ENCODE measurements at places on chromosomes 13 and 19. TPM values are rescaled to one million over a fixed set of nuclear protein-coding genes. Genes with fewer than 3 reads are reported as not detected.

GRIN3B gene
- polyA plus RNA-seq: not detected

- DNase-seq: no peak
Measured at GRCh38 chr19:3302755-3303154, 63.6 kb upstream of the NFIC start.

ZFR2 gene
- polyA plus RNA-seq: not detected

PLVAP gene
- polyA plus RNA-seq: 2.7 TPM

GRCh38 chr19:377801-378581, 31.0 kb downstream of the C2CD4C start:
- DNase-seq: no peak

- DNase-seq: no peak
Measured at GRCh38 chr19:4709440-4710280, 14.0 kb downstream of the DPP9 start.

- no peak for DNase-seq
Measured at GRCh38 chr19:911197-912033, 1.6 kb downstream of the R3HDM4 start.

- DNase-seq: no peak
Measured at GRCh38 chr13:21075011-21075378, 13.6 kb upstream of the LATS2 start.

DNA sequence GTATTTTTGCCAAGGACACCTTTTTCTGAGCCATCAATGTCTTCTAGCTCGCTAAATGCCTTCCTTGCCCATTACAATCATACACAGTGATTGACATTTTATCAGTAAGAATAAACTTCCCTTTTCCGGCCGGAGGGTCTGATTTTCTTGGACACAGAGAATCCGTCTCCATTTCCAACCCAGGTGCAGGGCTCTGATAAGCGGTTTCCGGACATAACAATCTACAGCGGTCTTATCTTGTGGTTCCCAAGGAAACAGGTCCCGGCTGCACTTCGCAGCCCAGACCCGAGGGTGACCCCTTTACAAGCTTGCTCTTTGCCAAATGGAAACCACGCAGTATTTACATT, 5.1 kb upstream of the ZNF77 start:
- no peak for DNase-seq

DNA sequence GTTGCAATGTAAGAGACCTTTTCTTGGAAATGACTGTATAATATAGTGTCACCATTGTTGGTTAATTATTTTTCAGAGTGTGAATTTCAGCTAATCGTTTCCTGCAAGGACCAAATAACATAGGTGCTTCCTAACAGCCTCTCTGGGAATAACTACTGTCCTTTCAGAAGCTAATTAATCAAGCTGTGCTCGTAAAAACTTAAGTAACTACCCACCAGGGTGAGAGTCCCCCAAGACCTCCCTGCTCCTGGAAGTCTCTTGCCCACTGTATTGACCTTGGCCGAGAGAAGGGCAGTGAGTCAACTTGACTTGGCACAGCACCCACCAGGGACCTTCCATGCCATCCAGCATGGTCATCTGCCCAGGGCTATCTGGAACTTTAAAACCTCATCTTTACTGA, 50.3 kb downstream of the UQCRFS1 start:
- no peak for DNase-seq

GRCh38 chr13:75870397-75870903, 234.3 kb downstream of the LMO7 start:
- DNase-seq: no peak

GRCh38 chr19:9151367-9151766, 11.2 kb downstream of the ZNF317 start:
- DNase-seq: no peak

MYO9B gene
- 25.1 TPM for polyA plus RNA-seq

DNA sequence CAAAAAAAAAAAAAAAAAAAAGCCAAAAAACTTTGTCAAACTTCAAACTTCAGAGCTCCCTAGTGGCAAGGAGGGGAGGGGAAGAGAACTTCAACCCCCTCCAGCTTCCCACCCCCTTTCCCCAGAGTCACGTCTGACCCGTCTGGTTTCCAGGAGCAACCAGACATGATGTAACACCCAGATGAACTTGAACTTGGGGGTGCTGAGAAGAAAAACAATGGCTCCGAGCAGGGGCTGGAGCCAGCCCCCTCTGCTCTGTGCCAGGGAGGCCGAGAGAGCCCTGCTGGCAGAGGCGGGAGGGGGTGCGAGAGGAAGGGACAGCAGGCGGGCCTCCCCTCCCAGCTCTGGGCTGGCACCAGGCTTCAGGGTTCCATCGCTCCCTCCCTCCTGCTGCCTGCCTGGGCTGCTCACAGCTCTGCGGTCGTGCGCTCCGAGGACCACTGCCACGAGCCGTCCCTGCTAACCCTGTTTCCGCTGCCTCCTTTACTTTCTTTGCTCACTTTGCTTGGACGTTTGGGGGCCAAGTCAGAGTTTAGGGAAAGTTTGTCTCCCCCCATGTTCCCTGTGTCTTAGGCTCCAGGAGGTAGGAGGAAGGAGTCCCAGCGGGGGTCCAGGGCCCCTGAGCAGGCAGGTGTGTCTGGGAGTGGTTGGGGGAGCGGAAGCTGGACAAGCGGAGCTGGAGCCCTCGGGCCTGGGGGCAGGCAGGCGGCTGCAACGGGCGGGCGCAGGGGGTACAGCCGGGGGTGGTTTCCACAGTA, 11.1 kb downstream of the LYL1 start:
- peak; percentile 82 for DNase-seq

NKG7 gene
- polyA plus RNA-seq: 1.6 TPM

DNA sequence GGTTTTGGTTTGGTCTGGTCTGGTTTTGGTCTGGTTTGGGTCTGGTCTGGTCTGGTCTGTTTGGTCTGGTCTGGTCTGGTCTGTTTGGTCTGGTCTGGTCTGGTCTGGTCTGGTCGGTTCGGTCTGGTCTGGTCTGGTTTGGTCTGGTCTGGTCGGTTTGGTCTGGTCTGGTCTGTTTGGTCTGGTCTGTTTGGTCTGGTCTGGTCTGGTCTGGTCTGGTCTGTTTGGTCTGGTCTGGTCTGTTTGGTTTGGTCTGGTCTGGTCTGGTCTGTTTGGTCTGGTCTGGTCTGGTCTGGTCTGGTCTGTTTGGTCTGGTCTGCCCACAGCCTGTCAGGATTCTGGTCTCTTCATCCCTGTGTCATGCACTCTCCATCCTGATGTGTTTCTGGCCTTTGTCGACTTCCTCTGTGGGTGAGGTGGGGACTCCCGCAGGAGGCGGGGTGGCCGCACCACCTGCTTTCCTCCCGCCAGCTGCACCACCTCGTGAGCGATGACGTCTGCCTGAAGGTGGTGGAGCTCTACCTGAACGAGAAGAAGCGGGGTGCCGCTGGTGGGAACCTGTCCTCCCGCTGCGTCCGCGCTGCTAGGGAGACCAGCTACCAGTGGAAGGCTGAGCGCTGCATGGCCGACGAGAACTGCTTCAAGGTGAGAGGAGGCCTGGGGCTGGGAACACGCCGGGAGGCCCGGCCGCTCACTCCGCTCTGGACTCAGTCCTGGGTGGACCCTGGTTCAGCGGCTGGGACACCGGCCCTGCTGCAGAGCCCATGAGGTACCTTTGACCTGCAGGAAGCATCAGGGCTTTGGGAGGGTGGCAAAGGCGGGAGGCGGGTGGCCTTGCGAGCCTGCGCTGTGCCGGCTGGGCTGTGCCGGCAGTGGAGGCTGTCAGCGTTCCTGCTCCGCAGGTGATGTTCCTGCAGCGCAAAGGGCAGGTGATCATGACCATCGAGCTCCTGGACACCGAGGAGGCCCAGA, 12.9 kb upstream of the F2RL3 start:
- DNase-seq: no peak

DNA sequence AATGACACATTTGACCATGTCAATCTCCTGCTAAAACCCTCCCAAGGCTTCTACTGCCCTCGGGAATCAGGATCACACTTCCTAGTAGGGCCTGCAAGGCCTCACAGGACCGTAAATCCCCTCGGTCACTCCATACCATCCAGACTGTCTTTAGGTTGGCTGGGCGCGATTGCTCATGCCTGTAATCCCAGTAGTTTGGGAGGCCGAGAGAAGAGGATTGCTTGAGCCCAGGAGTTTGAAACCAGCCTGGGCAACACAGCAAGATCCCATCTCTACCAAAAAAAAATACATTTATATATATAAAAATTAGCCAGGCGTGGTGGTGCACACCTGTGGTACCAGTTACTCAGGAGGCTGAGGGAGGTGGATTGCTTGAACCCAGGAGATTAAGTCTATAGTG, 15.0 kb downstream of the TMEM143 start:
- DNase-seq: no peak
